ENCODE measurements at places on chromosomes 7 and 10. TPM values are rescaled to one million over a fixed set of nuclear protein-coding genes. Genes with fewer than 3 reads are reported as not detected.
A peak's percentile ranks its signal among the peaks of the same experiment; 100 is the strongest.

CYP2C19 gene
- 0.02 TPM for polyA plus RNA-seq

CTBP2 gene
- polyA plus RNA-seq = 14.6 TPM

CPA2 gene
- 0.71 TPM for polyA plus RNA-seq

GRCh38 chr10:116190883-116191282 is 82.1 kb downstream of the GFRA1 start:
- DNase-seq = no peak

DNA sequence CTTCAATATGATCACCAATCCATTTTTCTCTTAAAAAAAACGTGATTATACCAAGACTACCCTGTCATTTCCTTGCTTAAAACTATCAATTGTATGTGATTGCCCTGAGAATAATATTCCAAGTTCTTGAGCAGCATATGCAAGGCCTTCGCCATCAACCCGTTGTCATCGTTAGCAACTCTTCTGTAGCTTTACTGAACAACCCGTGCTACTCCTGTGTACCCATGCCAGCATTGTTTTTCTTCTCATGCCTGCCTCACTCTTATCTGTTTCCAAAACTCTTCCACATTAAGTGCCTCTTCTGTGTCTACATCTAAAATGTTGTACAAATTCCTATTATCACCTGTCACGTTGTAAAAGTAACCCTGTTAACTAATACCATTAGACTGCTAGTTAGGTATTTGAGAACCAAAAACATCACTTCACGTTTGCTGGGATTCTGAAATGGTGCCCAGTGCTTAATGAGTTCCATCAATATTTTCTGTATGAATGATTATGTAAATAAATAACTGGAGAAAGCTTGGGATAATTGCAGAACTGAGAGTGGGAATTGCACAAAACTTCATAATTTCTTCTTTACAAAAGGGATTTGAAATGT is 10.5 kb downstream of the CAV2 start:
- DNase-seq = no peak

DNA sequence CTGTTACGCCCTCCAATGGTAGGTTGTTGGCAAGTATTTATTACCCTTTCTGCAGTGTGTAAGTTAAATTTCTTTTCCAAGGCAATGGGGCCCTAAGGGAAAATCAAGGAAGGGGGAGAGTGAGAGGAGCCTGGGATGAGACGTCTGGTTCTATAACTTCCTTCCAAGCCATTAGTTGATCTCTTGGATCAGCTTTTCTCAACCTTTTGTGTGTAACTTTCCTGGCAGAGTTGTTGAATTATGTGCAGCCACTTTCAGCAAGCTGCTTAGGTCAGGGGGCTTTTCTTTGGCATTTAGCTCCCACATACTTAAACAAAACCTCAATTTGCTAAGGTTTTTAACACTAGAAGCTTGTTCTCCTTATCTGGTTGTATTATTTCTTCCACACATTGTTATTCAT is 127.1 kb downstream of the NXPH1 start:
- DNase-seq = no peak

DNA sequence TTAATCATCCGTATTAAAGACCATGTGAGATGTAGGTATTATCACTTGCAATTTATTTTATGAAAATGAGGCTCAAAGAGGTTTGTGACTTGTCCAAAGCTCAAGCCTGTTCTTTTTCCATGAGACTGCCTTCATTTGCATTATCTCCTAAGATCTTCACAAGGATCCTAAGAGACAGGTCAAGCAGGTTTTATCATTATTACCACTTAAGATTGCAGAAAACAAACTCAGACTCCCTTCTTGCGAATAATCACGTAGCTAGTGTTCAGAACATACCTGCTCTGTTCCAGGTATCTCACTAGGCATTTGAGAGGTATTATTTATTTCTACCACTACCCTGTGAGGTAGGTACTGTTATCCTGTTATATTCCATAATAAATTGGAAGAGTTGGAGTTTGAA is 64.8 kb downstream of the ZNRF2 start:
- no peak for DNase-seq

CPED1 gene
- polyA plus RNA-seq = 1.9 TPM

- DNase-seq = no peak
These were observed 82.2 kb downstream of the HIPK2 start for GRCh38 chr7:139695588-139695987.

DNA sequence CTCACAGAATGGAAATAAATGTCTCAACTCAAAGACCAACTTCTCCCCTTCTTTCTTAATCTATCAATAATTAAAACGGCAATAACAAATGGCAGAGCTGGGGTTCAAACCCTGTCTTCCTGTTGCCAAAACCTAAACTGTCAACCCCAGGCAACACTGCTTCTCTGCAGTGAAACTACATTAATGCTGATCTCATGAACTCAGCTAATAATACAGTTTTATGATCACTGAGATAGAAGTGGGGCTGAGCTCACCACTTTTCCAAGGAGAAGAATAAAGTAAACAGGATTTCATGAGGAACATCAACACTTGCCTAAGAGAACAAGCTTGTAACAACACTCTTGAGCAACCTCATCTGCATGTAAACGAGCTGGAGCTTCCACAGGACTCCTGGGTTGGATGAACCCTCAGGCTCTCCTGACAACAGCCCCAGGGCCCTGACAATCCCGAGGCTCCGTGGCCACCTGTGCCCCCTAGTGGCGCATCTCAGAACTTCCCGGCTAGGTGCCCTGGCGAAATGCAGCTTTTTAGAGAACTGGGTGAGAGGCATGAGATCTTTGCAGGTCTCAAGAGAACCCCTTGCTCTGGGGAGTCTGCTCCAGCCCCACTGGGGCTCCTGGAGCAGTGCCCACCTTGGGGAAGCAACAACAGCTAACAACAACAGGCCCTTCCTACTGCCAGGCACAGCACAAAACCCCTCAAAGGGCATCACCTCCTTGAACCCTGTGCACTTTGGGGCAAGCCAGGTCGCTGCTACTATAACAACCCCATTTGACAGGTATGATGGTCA is 169.3 kb downstream of the SH3PXD2A start:
- DNase-seq = peak; percentile 65

NME8 gene
- polyA plus RNA-seq = 2.8 TPM

EBLN1 gene
- 0.11 TPM for polyA plus RNA-seq

DNA sequence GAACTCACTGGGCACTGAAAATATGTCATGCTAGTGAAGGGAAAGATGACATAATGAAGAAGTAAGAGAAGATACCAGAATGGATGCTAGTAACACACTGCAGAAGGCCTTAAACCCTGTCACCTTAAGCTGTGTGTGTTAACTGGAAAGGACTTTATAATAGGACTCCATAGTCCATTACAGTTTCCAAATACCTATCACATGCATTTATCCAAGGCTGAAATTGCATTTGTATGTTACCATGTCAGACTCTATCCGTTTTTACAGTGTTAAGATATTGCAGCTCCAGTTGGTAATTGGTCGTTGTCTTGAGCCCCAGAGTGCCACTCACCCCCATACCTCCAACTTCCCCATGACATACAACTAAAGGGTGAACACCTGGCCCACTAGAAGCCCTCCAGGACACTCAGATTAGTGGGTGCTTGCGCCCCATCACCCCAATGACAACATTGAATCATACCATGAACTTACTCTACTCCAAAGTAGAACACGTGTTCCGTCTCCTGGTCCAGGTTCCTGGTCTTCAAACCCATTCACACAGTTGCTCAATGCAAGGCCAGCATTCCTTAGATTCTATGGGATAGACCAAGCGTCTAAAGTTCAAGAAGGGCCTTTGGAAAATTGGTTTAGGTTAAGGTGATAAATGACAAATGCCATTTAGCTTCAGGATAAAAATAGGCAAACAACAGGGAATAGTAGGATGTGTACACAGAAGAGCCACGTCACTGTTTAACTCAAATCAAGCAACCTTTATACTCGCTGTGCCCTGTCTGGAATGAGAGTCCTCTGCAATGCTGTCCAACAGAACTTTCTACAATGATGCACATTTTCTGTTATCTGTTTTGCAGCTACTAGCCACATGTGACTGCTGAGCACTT is 2.1 kb upstream of the RAPGEF5 start:
- no peak for DNase-seq

DNA sequence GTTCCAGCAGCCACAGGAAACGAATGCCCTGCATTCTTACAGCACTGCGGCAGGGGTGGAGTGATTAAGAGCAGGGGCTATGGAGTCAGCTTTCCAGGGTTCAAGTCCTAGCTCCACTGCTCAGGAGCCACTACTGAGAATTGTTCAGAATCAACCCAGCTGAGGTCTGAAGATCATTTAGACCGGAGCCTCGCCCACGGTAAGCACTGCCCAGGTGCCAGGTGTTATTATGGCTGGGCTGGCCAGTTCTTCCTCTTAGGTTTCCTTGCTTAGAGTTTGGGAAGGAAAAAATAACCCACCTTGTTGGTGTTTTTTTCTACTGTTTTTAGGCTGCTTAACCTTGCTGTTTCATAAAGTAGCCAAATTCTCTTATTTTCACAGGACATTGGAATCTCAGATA is 4.8 kb upstream of the FIGNL1 start:
- DNase-seq = no peak

- no peak for DNase-seq
These were observed 348.3 kb downstream of the GPR158 start for GRCh38 chr10:25522946-25523608.

BICC1 gene
- 1.8 TPM for polyA plus RNA-seq

DNA sequence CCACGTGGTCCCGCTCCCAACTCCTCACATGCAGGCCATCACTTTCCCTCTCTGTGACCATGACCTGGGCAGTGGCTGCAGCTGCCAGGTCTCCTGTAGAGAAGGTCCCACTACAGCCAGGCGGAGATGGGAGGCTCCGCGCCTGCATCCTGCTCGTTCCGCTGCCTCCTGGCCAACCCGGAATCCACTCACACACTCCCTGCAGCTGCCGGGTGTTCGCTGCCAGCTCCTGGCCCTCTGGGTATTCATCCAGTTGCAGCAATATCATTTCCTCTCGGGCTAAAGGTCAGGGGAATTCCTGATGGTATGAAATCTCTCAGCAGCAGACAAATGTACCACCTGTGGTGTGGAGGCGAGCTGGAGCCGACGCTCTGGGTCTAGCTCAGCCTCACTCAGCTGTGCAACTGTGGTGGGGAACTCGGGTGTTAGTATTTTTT is 65.7 kb downstream of the TLL2 start:
- no peak for DNase-seq

NODAL gene
- 0.21 TPM for polyA plus RNA-seq

TMEM26 gene
- polyA plus RNA-seq = 2.5 TPM

GRCh38 chr10:12221323-12222298 is 25.6 kb downstream of the CDC123 start:
- DNase-seq = no peak

DNA sequence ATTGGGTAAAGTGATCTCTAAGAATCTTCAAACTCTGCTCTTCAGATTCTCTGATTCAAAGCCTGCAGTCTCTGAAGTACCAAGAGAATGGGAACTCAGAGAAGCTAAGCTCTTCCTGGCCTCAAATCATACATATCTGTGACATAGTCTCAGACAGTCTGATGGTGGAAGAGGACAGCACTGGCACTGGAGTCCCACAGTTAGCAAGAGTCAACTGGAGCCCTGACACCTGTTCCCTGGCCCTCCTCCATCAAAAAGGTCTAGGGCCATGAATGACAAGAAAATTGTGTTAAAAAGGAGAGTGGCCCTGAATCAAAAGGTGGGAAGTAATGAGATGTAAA is 37.7 kb downstream of the PRSS2 start:
- DNase-seq = no peak

DNA sequence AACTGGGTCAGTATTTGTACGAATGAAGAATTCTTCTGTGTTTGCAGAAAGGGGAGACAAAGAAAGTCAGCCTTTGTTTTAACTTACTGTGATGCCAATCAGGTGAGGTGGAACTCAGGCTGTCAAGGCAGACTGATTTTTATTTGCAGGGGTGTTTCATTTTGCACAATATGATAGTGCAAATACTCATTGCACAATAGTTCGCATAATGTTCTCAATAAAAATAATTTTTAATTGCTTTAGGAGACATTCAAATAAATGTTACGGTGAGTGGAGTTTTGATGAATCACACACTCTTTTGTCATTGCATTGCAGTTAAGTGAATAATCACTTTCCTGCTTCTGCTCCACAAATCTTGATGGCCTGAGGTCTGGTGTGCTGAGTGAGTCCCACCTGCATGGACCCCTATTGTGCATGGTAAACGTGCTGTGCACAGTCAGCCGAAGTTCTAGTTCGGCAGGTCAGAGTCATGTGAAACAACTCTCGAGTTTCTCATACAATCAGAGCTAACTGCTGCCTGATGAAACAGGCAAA is 141.3 kb upstream of the FZD8 start:
- DNase-seq = no peak

DNA sequence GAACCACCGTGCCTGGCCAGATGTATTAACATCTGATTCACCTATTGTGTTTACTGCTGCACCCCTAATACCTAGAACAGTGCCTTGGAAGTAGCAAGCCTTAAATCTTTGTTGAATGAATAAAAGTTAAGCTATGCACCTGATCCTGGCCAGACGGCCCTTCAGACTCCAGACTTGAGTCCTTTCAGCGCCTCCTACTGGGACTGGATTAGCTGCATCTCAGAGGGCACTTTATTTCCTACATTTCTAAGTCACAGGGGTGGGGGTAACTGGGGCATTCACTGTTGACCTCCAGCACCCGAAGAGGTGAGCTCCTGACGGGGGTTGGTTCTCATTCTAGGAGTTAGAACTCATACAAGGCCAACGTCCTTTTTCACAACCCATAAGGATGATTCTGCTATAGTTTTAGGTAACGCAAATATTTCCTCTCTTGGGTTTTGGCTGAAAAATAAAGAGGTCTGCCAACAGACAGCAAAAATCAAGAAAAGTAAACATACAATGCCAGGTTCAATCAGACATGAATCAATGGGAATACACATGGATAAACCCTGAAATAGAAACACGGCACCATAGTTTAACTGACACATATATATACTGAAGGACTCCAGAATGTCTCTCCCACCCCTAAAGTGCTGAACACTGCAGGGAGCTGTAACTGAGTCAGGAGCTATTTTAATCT is 48.0 kb upstream of the DLG5 start:
- no peak for DNase-seq

GRCh38 chr10:34711500-34711899 is 103.6 kb downstream of the PARD3 start:
- DNase-seq = no peak

DNA sequence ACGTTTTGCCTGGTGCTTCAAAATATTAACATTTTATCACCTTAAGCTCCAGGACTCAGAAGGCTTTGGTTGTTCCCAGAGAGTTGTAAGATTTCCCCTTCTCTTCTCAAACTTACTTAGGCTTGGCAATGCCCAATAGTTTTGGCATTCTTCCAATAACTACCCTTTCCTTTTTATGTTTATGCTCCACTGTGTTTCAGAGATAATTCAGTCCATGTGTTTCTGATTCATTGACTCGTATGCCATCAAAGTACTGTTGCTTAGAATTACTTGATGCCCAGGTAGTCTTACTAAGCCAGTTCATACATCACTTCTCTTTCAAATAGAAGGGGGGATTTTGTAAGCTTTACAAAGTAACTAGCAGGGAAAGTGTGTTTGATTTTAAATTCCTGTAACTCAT is 66.6 kb downstream of the AGMO start:
- no peak for DNase-seq

GRCh38 chr7:143936087-143937009 is 1.3 kb downstream of the OR2F2 start:
- DNase-seq = no peak

Data from thymus (tissue), 14 donors.